ENCODE measurements at places on chromosomes 1 and 21.
A peak's percentile ranks its signal among the peaks of the same experiment; 100 is the strongest.

DNA sequence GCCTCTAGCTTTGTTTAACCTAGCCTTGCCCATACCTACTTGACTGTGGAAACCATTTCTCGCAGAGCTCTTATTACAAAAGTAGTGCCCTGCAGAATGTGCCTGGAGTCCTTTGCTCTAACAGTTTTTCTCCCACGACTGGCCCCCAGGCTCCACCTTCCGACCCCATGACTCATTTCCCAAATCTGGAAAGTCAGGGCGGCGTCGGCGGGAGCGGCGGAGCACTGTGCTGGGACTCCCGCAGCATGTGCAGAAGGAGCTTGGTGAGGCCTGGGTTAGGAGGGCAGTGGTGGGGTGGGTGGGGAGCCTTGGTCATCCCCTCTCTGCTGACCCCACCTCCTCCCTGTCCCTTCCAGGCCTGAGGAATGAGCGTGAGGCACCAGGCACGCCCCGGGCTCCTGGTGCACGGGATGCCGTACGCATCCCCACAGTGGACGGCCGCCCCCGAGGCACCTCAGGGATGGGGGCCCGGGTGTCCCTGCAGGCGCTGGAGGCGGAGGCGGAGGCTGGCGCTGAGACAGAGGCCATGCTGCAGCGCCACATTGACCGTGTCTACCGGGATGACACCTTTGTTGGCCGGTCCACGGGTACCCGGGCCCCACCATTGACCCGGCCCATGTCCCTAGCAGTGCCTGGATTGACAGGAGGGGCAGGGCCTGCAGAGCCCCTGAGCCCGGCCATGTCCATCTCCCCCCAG, 47.5 kb downstream of the YARS1 start:
- DNase-seq: no peak

DNA sequence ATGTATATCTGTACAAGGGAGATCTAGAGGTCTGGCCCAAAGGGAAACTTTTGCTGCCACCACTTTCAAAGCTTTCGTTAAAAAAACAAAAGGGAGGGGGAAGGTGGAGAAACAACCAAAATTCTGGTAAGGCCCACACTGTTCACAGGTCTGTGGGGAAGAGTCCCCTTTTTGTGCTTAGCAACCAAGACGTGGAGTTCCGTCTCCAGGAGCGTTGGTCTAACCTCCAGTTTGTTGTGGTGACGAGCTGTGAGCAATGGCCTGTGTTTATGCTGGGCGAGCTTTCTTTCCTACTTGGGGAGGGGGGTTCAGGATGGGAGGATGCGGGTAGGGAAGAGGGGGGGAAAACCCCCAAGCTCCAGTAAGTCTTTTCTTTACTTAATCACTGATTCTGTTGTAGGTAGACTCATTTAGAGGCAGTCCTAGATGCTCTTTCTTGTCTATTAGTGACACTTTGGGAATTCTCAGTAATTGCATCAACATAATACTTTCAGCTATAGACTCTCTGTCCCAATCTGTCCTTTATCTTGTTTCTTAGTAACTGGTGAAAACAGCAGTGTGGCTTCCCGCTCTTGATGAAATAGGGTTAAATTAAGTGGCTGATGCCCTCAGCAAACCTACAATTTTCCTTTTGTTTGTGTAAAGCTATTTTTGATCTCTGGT, 1.5 kb downstream of the HIPK1 start:
- DNase-seq: peak; percentile 42

DNA sequence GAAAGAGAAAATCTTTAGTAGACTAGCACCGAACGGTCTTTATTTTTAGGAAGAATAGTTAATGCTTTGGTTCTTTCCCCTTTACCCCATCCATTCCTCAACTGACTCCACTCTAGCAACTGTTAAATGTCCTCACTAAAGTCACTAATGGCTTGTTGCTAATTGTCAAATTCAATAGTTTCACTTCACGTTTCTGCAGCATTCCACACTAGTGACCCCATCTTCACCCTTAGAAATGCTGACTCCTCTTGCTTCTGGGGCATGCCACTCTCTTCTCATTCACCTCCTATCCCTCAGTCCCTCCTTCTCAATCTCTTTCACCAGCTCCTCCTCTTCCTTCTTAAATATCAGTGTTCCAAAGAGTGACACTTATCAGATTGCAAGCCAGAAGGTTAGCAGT, 19.4 kb upstream of the CADM3 start:
- no peak for DNase-seq

DNA sequence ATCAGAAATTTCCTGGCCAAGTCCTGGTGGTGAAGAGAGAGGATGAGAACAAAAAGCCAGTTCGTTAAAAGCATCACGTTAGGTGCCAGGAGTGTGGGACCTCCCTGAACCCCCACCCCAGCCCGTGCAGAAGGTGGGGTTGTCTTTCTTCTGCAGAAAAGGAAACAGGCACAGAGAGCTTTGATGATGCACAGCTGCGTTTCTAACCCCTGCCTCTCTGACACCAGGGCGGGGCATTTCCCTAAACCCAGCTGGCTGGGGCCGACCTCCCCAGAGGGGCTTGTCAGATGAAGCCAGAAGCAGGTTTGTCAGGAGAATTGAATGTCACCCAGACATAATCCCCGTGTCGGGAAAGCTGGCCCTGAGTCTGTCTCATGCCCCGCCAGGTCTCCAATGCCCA, 189.3 kb upstream of the EDN2 start:
- no peak for DNase-seq

- no peak for DNase-seq
Observed at GRCh38 chr1:204409836-204410687, 1.6 kb downstream of the PPP1R15B start.

DNA sequence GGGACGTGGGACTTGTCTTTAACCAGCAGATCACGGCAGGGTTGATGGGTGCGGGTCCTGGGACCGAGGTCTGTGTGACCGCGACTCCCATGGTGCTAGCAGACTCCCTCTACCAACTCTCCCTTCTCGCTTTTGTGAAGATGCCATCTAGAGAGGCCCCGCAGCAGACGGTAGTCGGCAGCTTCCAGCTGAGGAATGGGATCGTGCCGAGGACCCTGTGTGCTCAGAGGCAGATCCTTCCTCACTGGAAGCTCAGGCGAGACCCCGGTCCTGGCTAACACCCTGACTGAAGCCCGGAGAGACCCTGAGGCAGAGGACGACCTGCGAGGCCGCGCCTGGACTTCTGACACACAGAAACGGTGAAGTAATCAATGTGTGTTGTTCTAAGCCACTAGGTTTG, 12.5 kb upstream of the SPATC1L start:
- no peak for DNase-seq

DNA sequence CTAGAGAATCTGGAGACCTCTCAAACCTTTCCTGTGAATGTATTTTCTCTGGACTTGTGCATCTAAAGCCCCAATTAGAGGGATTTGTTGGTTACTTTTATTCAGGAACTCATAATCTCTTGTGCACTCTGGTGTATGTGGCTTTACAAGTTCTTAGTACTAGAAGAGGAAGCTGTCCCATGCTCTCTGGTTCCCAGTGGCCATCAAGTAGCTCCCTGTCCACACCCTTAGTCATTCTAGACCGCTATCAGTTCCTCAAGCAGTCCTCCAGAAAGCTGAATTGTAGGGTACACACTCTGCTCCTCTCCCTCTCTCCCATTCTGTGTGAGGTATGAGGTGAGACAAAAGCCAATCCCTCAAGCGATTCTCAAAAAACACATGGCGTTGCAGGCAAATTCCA, 470.3 kb downstream of the PTPRC start:
- DNase-seq: no peak

DNA sequence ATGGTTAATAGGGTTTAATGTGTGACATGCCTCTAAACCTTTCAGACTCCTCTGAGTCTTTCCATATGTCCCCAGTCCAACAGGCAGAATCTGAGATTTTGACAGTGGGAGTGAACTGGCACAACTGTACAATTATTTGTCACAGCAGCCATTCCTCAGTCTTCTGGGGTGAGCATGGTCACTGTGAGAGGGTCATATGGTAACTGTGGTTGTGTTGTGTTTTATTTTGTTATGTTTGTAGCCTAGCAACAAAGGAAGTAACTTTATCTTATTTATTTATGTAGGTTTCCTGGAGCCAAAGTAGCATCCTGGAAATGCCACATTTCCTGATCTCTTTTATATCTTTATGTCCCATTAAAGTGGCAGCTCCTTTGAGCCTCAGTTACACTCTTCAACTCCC, 1067.9 kb downstream of the TTLL7 start:
- no peak for DNase-seq

DNA sequence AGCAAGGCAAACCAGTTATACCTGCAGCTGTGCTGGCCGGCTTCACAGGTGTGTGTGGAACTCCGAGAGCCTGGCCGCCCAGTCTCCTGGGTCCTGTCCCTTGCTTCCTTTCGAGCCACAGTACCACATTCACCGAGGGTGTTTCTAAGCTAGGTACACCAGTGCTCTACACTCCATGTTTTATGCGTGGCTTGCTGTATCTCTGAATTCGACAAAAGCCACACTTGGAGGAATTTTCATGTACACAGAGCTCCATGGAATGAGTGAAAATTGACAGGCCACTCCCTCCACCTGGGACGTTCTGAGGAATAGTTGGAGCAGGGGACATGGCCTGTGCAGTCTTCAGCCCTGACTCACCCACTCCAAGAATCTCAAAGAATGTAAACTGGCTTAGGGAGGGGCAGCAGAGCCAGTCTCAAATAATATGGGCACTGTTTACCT, 14.0 kb downstream of the ETS2 start:
- no peak for DNase-seq

- no peak for DNase-seq
Observed at GRCh38 chr1:23444596-23445390, 20.2 kb upstream of the TCEA3 start.

DNA sequence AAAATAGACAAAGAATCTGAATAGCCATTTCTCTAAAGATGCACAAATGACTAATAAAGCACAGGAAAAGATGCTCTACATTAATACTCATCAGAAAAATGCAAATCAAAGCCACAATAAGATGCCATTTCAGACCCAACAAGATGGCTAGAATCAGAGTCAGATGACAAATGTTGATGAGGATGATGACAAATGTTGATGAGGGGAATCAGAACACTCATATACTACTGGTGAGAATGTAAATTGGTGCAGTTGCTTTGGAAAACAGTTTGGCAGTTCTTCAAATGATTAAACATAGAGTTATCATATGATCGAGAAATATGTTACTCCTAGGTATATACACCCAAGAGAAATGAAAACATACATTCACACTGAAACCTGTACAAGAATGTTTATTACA, 33.9 kb downstream of the LRRC40 start:
- DNase-seq: no peak

DNA sequence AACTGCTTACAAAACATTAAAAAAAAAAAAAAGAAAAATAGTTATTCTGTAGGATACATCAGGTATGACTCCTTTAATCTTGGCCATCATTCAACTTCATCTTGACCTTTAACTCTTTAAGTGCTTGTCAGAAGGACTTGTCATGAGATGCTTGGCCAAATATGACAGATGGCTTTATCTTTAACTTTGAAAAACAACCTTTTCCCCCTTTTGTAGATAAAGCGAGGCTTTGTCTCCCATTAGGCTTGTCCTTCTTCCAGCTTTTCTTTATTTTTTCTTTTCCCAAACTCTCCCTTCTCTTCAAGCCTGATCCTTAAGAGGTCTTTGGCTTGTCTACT, 2.3 kb downstream of the SRSF10 start:
- no peak for DNase-seq

- DNase-seq: peak; percentile 69
Observed at GRCh38 chr1:205680073-205680851, at the start of gene SLC45A3. Gene SLC45A3 (minus strand): TSS chr1:205680509. CDS start chr1:205664656, 15,853 bp downstream.
